ENCODE measurements at places on chromosomes 2 and 18.

DNA sequence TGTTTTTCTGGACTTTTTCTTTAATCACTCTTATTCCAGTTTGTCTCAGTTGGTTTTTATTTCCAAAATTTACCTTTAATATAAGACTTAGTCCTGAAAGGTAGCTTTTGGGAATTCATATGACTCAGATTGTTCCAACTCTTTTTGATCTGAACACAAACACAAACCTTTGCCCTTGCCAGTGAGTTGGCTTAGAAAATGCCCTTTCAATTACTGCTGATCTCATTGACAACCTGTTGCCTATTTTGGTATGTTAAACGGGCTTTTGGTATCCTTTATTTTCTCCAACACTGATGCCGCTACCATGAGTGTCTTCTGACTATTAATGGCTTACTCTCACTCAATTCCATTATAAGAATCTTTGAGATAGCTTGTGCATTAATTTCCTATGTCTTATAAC lies 143.4 kb downstream of the GULP1 start:
- no peak for DNase-seq

DNA sequence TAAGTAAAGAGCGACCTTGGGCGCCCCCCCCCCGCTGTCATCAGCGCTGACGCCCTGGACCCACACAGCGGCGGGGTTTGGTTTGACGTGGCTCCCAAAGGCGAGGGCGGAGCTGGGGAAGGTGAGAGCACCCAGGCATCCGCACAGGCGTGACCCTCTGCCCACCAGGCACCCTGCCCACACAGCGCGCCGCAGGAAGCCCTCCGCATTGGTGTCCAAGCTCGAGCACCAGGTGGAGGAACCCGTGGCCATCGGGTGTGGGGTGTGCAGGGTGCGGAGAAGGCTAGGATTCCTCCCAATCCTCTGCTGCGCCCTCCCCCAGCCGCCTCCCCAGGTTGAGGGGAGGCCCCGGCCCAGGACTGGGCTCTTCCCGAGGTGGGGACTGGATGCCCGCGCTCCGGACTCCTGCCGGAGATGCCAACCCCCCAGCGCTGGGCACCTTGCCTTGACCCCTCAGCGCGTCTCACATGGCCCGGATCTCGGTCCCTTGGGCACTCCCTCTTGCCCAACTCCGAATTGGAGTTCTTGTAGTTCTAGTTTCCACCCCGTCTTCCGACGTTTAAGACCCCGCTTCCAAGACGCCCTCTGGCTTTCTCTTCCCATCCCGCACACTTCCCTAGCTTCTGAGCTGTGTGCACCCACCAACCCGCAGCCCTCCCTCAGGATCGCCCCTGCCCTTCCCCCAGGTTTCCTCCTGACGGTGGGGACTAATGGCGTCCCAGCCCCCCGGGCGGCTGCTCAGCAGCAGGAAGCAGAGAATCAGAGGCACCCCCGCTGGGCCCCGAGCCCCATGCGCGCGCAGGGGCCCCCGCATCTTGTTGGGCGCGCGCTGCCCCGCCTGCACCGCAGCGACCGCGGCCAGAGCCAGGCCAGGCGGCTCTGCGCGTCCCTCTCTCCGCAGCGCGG lies 25.9 kb upstream of the RESP18 start:
- no peak for DNase-seq

GRCh38 chr2:208015475-208015874 lies 9.9 kb downstream of the PLEKHM3 start:
- peak; percentile 87 for DNase-seq

- DNase-seq: no peak
These were observed 3.2 kb downstream of the DNAJB2 start for GRCh38 chr2:219282375-219282774.

GRCh38 chr18:2123077-2123476 lies 448.2 kb downstream of the METTL4 start:
- no peak for DNase-seq

- DNase-seq: no peak
These were observed 83.5 kb upstream of the GPC1 start for GRCh38 chr2:240351826-240352426.

GRCh38 chr2:220144411-220144810 lies 517.0 kb downstream of the SLC4A3 start:
- no peak for DNase-seq

DNA sequence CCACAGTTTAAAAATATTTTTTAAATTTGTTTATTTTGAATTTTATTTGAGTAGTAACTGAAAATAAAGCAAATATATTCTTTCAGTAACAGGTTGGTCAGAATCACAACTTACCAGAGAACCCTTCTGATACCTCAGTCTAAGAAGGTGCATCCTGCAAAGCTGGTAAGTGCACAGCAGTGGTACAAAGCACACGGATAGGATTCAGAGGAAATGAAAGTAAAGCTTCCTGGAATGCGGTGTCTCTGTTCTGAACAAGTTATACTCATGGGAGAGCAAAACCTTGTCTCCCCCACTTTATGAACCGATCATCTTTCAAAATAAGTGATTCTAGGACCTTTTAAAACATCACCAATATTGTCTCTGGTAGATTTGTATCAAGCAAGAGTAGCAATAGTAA lies 398.3 kb downstream of the TMX3 start:
- DNase-seq: peak; percentile 19

GRCh38 chr2:177169810-177170514 lies 42.6 kb upstream of the HNRNPA3 start:
- DNase-seq: peak; percentile 17

DNA sequence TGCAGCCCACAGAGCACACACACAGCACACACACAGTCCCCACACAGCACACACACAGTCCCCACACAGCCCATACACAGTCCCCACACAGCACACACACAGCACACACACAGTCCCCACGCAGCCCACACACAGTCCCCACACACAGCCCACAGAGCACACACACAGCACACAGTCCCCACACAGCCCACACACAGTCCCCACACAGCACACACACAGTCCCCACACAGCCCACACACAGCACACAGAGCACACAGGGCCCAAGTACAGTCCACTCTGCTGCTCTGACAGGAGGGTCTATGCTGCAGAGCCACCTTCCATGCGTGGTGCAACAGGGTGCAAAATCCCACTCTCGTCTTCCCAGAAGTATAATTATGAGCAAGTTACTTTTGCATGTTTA lies 240.5 kb upstream of the SALL3 start:
- no peak for DNase-seq

GRCh38 chr2:239834143-239834542 lies 191.0 kb downstream of the NDUFA10 start:
- DNase-seq: no peak

GRCh38 chr2:218680061-218680460 lies 8.2 kb downstream of the STK36 start:
- no peak for DNase-seq

DNA sequence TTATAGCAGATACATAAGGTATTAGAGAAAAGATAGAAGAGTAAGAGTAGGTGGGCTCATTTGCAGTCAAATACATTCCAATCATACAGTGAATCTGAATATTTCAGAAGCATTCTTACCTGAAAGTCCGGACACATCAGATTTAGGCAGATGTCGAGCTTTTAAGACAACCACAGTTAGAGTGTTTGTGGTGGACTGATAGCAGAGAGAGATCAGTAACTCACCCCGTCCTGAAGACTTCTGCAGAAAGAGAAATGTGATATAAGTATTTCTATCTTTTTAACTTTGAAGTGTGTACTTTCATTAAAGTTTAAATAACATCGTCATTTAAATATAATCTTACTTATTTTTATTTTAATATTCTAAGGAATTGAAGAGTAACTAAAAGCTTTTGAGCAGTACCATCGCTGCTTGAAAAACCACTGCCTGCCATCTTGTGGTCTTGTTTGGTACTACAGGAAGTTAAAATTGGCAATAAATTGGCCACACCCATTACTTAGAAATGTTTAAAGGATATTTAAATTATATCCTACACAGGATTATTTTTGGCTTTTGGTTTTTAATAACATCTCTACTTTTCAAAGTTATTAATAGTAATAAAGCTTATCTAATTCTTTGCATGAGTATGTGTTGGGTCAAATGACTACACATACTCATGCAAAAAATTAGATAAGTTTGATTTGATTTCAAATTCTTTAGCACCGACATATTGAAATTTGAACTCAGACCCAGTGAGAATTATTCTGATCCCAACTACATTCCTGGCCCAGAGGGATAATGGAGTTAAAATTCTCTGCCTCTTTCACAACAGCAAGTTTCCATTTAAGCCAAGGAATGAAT lies 5.5 kb downstream of the SYT4 start:
- DNase-seq: peak; percentile 60

Data from T47D (cell line).